Left cardiac atrium (tissue), 4 donors: ENCODE measurements at places on chromosomes 5 and 9. TPM values are rescaled to one million over a fixed set of nuclear protein-coding genes. Genes with fewer than 3 reads are reported as not detected.

GRCh38 chr9:94952565-94953373 is 226.3 kb downstream of the AOPEP start:
- peak; percentile 39 for DNase-seq

GRCh38 chr5:146945617-146946084 is 67.1 kb upstream of the PPP2R2B start:
- DNase-seq, result no peak

DNA sequence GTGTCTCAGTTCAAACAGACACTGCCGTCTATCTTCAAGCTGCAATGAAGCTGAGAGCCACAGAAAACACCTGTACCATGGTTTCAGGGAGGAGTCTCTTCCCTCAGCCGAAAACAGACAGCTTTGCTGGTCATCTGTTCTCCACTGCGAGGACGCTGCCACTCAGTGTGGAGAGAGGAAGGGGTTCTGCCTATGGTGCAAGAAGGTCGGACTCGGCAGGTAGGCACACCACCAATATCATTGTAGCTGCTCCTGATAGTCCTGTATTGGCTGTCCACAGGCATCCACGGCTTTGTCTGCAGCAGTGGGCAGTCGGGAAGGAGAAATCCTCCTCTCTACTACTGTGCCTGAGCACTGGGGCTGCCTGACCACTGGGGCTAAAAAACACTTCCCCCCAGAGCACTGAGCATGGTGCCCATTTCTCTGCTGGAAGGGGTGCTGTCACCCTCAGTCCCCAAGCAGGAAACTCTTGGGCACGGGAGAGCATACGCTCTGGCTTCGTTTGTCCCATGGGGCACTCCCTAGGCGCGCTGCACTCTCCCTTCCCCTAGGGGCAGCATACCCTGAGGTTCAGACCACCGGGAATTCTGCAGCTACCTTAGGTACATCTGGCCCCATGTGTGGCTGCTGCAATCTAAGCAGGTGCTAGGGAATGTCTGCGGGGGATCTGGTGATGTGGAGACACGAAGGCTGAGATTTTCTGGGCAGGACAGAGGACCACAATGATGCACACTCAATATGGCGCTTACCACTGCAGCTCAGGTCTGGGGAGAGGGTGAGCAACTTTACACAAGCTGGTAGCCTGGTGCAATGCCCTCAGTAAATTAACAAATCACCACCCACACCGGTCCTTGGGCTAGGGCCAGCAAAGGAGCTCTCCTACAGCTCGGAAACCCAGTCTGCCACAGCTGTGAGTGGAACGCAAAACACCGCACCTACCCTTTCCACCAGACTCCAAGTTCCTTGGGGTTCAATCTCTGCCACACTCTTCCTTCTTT is 880.9 kb upstream of the SEMA6A start:
- peak; percentile 13 for DNase-seq

DNA sequence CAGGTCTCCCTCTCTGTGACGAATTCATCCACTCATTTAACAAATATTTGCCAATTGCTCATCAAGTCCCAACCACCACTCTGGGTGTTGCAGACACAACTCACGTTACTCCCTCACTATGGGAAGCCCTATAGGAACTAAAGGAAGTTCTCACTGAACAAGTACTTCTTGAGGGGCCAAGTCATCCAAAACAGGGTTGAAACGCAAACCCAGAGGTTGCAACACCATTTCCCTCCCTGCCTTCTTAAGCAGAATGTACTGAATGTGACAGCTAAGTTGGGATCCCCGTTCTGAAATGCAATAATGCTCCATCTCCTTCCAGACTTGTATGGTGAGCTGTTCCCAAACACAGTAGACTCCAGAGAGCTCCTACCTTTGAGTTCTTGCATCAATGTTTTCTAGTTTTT is 34.3 kb downstream of the EPB41L4B start:
- DNase-seq, result no peak

GRCh38 chr5:57291894-57292293 is 118.0 kb downstream of the GPBP1 start:
- no peak for DNase-seq

DNA sequence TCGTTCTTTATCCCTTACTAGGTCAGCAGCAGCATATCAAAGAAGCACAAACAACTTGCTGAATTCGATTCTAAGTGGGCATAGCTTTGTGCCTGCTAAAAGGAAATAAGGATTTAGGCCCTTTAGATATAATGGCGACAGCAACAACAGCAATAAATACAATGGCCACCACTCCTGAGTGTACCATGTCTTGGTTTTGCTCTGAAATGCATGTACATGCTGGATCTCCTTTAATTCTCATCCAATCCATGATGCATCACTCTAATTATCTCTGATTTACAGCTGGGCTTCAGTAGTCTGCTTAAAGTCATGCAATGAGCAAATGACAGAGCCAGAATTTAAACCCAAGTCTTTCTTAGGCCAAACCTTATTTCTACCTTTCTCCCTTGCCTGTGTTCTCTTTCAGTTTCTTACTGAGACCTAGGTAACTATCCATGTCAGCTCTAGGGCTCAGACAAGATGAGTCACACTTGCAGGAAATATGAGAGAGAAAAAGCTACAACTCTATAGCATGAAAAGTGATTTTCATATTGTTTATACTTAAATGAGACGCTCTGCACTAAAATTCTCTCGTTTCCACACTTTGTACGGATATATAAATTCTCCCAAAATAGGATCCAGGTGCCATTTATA is 111.8 kb downstream of the HMHB1 start:
- no peak for DNase-seq

DNA sequence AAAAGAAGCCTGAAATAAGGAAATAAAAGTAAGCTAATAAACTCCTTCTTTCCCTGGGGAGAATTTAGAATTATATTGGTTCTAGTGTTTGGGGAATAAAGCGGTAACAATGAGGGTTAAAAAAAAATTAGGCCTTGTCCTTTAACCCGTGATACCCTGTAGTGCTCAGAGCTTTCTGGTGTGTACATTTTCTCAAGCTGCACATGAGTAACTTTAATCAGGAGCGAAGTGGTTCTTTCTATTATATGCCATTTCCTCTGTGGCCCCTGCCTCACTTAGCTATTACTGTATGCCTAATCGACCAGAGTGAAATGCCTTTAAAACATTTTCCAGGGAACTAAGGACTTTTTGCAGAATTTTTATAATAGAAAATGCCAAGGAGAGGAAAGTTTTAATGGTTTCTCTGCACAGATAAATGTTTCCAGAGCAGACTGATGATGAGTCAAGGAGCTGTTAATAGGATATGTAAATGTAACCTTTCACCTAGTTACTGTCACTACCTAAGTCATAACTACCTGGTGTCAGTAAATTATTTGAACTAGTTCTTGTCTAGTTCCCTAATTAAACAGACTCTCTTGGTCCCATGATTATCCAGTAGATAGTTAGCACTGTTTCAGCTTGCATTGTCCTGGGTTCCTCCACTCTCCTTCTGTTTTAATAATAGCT is 7.6 kb downstream of the PAM start:
- no peak for DNase-seq

GRCh38 chr5:141223112-141223783 is at the start of gene PCDHB14:
PCDHB14 (plus strand) TSS chr5:141223343; CDS start chr5:141223506, 163 bp downstream.
- no peak for DNase-seq

DNA sequence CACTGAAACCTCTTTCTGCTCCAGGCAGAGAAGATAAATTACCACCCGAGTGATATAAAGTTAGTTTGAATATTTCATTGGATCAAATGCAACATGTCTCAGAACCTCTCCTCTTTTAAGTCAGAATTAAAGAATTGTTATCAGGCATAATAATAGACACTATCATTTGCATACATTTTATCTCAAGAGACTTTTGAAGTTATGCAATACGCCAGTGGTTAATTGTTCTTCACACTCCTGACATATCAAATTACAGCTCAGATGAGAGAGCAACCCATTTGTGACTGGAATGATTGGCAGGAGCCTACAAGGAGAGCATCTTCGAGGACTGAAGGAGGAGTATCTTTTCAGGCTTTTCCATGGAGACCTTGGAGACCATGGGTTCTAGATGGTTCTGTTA is 452.2 kb downstream of the KDM4C start:
- no peak for DNase-seq

DNA sequence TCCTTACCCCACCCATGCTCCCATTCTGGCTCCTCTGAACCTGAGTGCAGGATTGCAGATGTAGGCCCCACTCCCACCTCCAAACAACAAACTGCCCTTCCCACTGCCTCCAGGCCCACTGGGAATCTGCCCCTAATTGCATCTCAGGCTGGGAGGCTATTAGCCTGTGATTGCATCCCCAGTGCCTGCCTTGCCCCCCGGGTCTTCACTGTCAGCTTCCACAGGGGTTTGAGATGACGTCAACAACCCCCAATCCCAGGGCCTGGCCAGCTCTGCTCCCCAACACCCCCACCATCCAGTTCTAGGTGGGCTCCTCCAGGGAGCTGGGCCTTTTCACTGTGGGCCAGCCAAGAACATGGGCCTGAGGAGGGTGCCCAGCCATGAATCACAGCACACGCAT is 91.5 kb downstream of the PCDH1 start:
- DNase-seq, result no peak

DNA sequence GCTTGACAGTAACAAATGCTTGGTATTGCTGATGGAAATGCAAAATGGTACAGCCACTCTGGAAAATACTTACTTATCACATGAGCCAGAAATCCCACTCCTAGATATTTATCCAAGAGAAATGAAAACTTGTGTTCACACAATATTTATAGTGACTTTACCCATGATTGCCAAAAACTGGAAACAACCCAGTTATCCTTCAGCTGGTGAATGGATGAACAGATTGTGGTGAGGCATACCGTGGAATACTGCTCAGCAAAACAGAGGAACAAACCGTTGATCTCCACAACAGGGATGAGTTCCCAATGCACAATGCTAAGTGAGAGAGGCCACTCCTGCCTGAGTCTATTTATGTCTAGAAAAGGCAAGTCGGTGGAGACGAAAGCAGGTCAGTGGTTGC is 40.5 kb upstream of the LRRC14B start:
- DNase-seq, result no peak

DNA sequence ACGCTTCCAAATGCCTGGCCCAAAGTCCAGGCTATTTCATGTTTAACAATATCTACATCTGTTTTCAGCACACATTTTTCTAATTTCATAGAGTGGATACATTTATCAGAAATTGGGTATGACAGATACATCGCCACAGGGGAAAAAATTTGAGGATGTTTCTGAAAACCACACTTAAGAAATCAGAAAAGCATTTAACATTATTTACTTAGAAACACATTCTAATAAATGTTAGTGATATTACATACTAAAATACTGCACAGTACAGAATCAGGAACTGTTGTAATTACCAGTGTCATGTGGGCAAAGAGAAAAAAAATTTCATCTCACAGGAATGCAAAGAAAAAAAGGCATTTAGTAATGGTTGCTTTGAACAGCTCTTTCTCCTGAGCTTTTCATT is 310.5 kb upstream of the KIF2A start:
- DNase-seq, result no peak

- DNase-seq, result peak; percentile 87
Observed at GRCh38 chr5:112228667-112229066, 190.4 kb downstream of the EPB41L4A start.

DNA sequence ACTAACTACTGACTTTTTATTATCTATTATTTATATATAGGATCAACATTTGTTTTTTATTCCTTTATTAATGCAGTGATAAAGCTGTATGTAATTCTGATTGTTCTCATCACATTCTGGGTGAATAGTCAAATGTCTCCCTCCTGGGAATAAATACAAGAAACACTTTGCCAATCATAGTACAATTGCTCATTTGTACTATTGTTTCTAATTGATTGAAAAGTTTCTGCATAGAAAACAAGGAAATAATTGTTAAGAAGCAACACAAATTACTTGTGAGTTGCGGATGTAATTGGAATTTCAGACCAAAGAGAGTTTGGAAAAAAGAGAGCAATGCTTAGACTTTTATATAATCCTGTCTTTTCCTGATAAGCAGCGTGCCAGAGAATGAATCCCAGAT is 1013.9 kb downstream of the EFNA5 start:
- DNase-seq, result no peak

GRCh38 chr5:43609752-43610151 is 6.8 kb downstream of the NNT start:
- DNase-seq, result no peak

- DNase-seq, result no peak
Observed at GRCh38 chr5:59693492-59694309, 199.8 kb downstream of the PDE4D start.

DNA sequence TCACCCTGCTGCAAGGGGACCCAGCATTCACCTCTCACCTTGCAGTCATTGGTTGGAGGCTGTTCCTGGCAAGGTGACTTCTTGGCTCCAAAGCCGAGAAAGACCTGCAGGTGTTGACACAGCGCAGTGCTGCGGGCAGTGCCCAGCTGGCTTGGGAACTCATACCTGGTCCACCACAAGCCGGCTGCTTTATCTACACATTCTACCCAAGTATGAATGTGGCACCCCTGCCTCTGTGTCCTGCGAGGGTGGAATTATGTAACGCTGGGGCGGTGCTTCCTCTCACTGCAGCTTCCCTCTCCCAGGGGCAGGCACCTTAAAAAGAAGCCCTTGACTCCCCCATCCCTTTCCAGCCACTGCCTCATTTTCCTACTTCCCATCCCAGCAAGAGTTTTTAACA is 2.5 kb upstream of the ZMYND19 start:
- no peak for DNase-seq

DNA sequence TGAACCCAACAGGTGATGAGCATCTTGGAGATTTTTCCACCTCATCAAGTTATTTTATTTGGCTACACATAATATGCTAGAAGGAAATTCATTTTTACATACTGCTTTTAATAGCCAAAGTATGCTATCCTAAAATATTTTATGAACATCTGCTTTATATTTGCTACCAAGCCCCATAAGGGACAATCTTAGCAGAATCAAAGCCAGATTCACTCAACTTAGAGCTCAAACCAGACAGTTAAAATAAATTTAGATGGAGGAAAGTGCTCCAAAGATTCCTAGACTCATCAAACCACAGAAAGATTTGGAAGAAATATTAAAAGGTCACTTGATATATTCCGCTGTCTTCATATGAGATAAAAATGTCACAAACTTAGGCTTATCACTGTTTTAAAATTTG is 637.1 kb upstream of the CCNG1 start:
- no peak for DNase-seq

- no peak for DNase-seq
Observed at GRCh38 chr5:25944786-25945185, 1093.6 kb downstream of the CDH9 start.

- peak; percentile 57 for DNase-seq
Observed at GRCh38 chr9:63817622-63818518, 1467.1 kb downstream of the FOXD4L5 start.

GRCh38 chr5:153809166-153809565 is 229.5 kb downstream of the FAM114A2 start:
- no peak for DNase-seq

GRCh38 chr5:136028782-136029742 is at the start of gene TGFBI:
TGFBI (plus strand) TSS chr5:136028988; CDS start chr5:136029056, 68 bp downstream.
- peak; percentile 78 for DNase-seq

- peak; percentile 81 for DNase-seq
Observed at GRCh38 chr5:116652196-116652729, 77.6 kb upstream of the SEMA6A start.

- no peak for DNase-seq
Observed at GRCh38 chr5:150992705-150993104, 27.7 kb upstream of the GPX3 start.

PCDHGA4 gene
- 4.3 TPM for total RNA-seq

ESM1 gene
- total RNA-seq, result 0.18 TPM

PCDHB11 gene
- total RNA-seq, result 1.8 TPM

TMEM215 gene
- total RNA-seq, result not detected

BHMT2 gene
- total RNA-seq, result 21.5 TPM

OR13J1 gene
- total RNA-seq, result not detected

ISL1 gene
- not detected for total RNA-seq

STPG3 gene
- total RNA-seq, result not detected

ROPN1L gene
- 1.0 TPM for total RNA-seq
